Gastrocnemius medialis (tissue), 4 donors: ENCODE measurements at places on chromosomes 4 and X. TPM values are rescaled to one million over a fixed set of nuclear protein-coding genes. Genes with fewer than 3 reads are reported as not detected.

DNA sequence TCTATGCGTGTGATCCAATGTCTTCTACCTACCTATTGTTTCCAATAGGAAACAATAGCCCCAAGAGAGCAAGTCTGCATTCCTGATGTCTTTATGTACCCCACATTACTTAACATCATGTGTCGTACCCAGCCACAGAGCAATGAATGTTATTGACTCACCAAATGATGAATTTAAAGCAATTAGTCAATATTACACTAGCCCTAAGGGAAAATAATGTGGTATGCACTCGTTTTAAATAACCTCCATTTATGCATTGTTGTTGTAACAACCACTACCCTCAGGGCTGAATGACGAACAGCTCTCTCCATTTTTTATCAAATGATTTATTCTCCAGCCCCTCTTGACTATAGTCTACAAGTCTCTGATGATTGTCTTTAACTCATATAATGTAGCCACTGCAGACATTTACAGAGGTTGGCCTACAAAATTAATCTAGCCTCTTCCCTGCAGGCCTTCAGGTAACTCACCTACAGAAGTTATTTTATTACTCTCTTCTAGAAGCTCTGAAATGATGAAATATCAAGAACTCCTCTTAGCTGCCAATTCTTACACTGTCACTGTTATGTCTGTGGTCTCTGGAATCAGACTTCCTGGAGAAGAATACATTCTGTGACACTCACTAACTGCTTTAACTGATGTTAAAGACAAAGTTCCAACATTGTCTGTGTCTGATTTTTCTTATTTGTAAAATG, 601.7 kb upstream of the GRIA3 start:
- no peak for DNase-seq
- H3K27ac ChIP-seq = no peak overlapping the region
- no peaks in the 10 kb centered on the region for H3K27me3 ChIP-seq
- H3K36me3 ChIP-seq = no peaks in the 10 kb centered on the region

GRCh38 chr4:15078682-15079642, 76.7 kb downstream of the CPEB2 start:
- no peaks in the 10 kb centered on the region for H3K36me3 ChIP-seq
- DNase-seq = no peak
- H3K27ac ChIP-seq = no peak overlapping the region

DGAT2L6 gene
- not detected for total RNA-seq

CFAP97 gene
- 6.5 TPM for total RNA-seq

DCAF4L1 gene
- total RNA-seq = 0.20 TPM

DNA sequence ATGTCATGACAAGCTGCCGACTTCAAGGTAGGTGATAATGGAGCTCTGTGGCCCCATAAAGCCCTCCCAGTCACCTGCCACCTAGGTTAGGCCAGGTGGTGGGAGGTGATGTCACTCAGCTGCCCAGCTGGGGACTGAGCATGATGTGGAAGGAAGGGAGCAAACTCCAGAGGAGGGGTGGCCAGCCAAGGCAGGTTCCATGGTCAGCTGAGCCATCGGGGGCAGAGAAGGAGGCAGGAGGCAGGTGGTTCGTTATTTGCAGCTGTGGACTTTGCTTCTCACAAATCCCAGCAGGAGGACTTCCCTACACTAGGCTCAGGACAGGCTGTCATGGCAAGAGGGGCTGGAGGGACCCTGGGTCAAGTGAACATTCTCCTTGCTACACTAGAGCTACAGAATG, 2.1 kb downstream of the CCDC120 start:
- H3K4me1 ChIP-seq = no peaks in the 10 kb centered on the region
- H3K27ac ChIP-seq = no peak overlapping the region
- H3K4me3 ChIP-seq = no peak overlapping the region
- no peaks in the 10 kb centered on the region for H3K27me3 ChIP-seq

F9 gene
- total RNA-seq = not detected

DNA sequence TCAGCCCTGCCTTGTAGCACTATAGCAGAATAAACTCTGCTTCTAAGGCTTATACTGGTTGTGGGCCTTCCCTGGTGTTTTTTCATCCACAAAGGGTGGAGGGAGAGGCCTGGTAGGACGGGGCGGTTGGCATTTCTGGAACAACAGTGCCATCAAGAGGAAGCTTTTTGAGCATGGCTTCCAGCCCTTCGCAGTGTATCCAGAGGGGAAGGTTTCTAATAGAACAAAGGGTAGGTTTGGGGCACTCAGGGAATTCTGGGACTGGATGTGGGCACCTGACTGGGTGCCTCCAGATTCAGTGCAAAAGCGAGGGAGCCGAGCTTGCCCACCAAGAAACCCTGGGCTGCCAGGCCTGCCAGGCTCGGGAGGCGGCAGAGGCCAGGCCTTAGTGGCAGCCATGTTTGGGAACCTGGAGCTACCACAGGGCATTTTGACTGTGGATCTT, 229.6 kb upstream of the AGTR2 start:
- H3K36me3 ChIP-seq = no peaks in the 10 kb centered on the region
- peak; percentile 19 for DNase-seq
- H3K4me3 ChIP-seq = peak overlapping the region; percentile 36
- no peaks in the 10 kb centered on the region for H3K4me1 ChIP-seq

GRCh38 chrX:48003367-48003757, 427 bp downstream of the ZNF182 start:
- no peaks in the 10 kb centered on the region for H3K4me1 ChIP-seq
- H3K4me3 ChIP-seq = peak overlapping the region; percentile 65
- no peaks in the 10 kb centered on the region for H3K27me3 ChIP-seq
- no peak for DNase-seq
- peak overlapping the region; percentile 75 for H3K27ac ChIP-seq
- H3K36me3 ChIP-seq = no peaks in the 10 kb centered on the region

HPGD gene
- total RNA-seq = 12.9 TPM

GRCh38 chr4:162681212-162681611, 485.5 kb downstream of the NAF1 start:
- H3K27me3 ChIP-seq = no peaks in the 10 kb centered on the region
- H3K27ac ChIP-seq = no peak overlapping the region

GRCh38 chr4:6728320-6729029, 12.5 kb downstream of the BLOC1S4 start:
- H3K4me3 ChIP-seq = no peak overlapping the region
- H3K36me3 ChIP-seq = no peaks in the 10 kb centered on the region

PDE6B gene
- total RNA-seq = not detected

- no peaks in the 10 kb centered on the region for H3K36me3 ChIP-seq
- H3K4me1 ChIP-seq = no peaks in the 10 kb centered on the region
- no peaks in the 10 kb centered on the region for H3K27me3 ChIP-seq
- no peak overlapping the region for H3K4me3 ChIP-seq
- no peak overlapping the region for H3K27ac ChIP-seq
- no peak for DNase-seq
Observed at GRCh38 chrX:33923262-33923661, 208.9 kb downstream of the FAM47A start.

DNA sequence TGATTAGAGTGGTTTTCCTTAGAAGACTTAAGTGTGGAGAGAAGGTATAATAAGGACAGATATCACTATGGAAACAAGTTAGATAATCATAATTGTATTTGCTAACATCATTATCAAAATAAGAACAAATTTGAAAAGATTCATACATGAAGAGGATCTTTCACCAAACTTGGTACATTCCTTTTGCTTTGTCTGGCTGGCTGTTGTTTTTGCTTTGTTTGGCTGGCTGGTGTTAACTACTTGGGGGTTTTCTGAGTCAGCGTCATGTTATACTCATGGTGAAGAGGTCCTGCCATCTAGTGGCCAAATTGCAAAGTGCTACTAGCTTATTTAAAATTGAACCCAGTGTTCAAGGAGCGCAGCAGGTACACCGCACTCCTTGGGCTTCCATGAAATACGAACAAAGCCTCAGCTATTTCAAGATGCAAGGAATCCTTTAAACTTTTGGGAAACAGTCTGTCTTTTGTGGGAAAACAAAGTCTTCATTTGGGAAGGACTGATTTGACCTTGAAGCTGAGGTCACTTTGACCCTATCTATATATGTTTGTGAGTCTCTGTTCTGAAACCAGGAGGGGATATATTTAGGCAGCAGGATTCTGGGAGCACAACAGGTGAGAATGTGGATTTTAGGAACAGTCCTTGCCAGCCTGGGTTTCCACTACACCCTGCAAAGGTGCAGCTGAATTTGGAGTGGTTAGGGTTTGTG, 129.7 kb downstream of the PLS3 start:
- no peaks in the 10 kb centered on the region for H3K4me1 ChIP-seq
- DNase-seq = no peak
- H3K36me3 ChIP-seq = no peaks in the 10 kb centered on the region
- H3K27me3 ChIP-seq = peaks cover 2% of the 10 kb centered on the region
- H3K27ac ChIP-seq = no peak overlapping the region

- peaks cover 7% of the 10 kb centered on the region for H3K27me3 ChIP-seq
- no peaks in the 10 kb centered on the region for H3K4me1 ChIP-seq
- H3K36me3 ChIP-seq = no peaks in the 10 kb centered on the region
- no peak for DNase-seq
- no peak overlapping the region for H3K27ac ChIP-seq
- no peak overlapping the region for H3K4me3 ChIP-seq
Observed at GRCh38 chrX:1164322-1165288, 47.8 kb downstream of the CRLF2 start.

ABLIM2 gene
- total RNA-seq = 211 TPM

ETNPPL gene
- total RNA-seq = not detected

DNA sequence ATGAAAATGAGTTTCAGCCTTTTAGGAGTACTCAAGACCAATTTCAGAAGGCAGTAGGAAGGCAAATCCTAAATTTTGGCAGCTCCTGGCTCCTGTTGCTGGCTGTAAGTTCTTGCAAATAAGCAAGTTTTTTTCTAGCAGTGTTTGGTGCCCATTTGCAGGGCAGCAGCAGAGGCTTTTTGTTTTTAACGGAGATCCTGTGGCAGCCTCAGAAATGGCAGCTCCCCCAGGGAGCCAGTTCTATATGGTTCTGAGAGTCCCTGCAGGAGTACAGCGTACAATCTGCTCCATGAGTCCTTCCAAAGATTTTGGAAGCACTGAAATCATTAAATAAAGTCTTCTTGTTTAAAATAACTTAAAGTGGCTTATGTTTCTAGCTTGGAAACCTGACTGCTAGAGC, 171.9 kb downstream of the NDST4 start:
- no peaks in the 10 kb centered on the region for H3K27me3 ChIP-seq
- no peak overlapping the region for H3K4me3 ChIP-seq
- no peaks in the 10 kb centered on the region for H3K36me3 ChIP-seq
- DNase-seq = no peak
- no peak overlapping the region for H3K27ac ChIP-seq

DNA sequence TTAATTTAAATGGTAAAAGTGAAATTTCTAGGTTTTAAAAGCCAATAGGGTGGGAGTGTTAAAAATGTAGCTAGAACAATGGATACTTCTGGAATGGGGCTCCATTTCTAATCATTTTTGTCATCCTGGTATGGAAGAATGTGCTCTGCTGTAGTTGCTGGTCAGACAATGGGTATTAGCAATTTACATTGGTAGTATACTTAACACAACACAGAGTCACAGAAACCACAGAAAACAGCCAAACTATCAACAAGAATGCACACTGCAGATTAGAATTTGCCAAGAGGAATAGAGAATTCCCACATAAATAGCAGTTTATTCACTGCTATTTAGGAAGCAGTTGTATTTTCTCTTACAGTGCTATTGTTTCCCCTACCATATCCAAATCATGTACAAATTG, 319.6 kb downstream of the PPP3CA start:
- H3K27me3 ChIP-seq = no peaks in the 10 kb centered on the region
- no peak for DNase-seq
- no peak overlapping the region for H3K4me3 ChIP-seq
- H3K27ac ChIP-seq = no peak overlapping the region
- no peaks in the 10 kb centered on the region for H3K4me1 ChIP-seq

SPARCL1 gene
- total RNA-seq = 225 TPM

NLRP2B gene
- total RNA-seq = not detected

DNA sequence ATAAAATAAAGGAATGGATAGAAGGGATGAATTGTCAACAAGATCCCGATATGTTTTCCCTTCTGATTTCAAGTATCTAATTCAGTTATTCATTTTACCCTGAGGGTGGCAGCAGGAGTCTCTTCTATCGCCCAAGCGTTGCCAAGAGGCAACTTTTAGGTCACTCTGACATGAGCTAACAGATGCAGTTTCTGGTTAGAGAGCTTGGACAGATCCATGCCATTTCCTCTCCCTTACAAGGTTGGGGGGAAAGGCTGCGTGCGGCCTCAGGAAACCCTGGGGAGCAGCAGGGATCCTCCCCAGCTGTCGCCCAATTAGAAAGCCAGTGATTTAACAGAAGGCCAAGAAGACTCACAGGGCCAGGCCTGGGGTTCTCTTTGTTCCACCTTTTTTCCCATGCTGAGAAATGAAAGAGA, 35.3 kb upstream of the WAS start:
- H3K4me1 ChIP-seq = no peaks in the 10 kb centered on the region
- peak overlapping the region; percentile 33 for H3K27ac ChIP-seq
- peak; percentile 4 for DNase-seq
- H3K27me3 ChIP-seq = peaks cover under 1% of the 10 kb centered on the region
- H3K4me3 ChIP-seq = no peak overlapping the region

TMEM156 gene
- total RNA-seq = not detected

- H3K36me3 ChIP-seq = no peaks in the 10 kb centered on the region
- H3K4me3 ChIP-seq = no peak overlapping the region
- H3K27ac ChIP-seq = no peak overlapping the region
- DNase-seq = no peak
- no peaks in the 10 kb centered on the region for H3K27me3 ChIP-seq
Observed at GRCh38 chrX:291411-291901, 10.3 kb downstream of the PLCXD1 start.

GRCh38 chrX:32448945-32449344, 762.4 kb downstream of the DMD start:
- H3K4me1 ChIP-seq = no peaks in the 10 kb centered on the region
- H3K36me3 ChIP-seq = no peaks in the 10 kb centered on the region
- H3K27me3 ChIP-seq = no peaks in the 10 kb centered on the region
- H3K4me3 ChIP-seq = no peak overlapping the region
- H3K27ac ChIP-seq = peak overlapping the region; percentile 41
- no peak for DNase-seq

GDPD2 gene
- total RNA-seq = not detected

GRCh38 chrX:20143111-20143510, 1.5 kb upstream of the EIF1AX start:
- peak overlapping the region; percentile 87 for H3K27ac ChIP-seq
- no peak overlapping the region for H3K4me3 ChIP-seq
- H3K27me3 ChIP-seq = no peaks in the 10 kb centered on the region
- peaks cover 13% of the 10 kb centered on the region for H3K4me1 ChIP-seq
- DNase-seq = no peak

DNA sequence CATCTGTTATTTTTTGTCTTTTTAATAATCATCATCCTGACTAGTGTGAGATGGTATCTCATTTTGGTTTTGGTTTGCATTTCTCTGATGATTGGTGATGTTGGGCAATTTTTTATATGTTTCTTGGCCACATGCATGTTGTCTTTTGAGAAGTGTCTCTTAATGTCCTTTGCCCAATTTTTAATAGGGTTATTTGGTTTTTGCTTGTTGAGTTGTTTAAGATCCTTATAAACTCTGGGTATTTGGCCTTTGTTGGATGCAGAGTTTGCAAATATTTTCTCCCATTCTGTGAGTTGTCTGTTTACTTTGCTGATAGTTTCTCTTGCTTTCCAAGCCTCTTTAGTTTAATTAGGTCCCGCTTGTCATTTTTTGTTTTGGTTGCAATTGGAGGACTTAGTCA, 152.1 kb upstream of the MED14 start:
- no peak for DNase-seq
- H3K36me3 ChIP-seq = no peaks in the 10 kb centered on the region
- H3K4me3 ChIP-seq = no peak overlapping the region
- H3K27me3 ChIP-seq = no peaks in the 10 kb centered on the region
- no peaks in the 10 kb centered on the region for H3K4me1 ChIP-seq

GRCh38 chrX:31440546-31440945, 368.7 kb upstream of the FTHL17 start:
- H3K27me3 ChIP-seq = no peaks in the 10 kb centered on the region
- no peaks in the 10 kb centered on the region for H3K4me1 ChIP-seq
- no peak for DNase-seq
- no peak overlapping the region for H3K4me3 ChIP-seq

MGST2 gene
- 31.2 TPM for total RNA-seq

PNMA6A gene
- total RNA-seq = not detected

PCDH7 gene
- total RNA-seq = 0.39 TPM

ATP2B3 gene
- not detected for total RNA-seq

CXorf49 gene
- total RNA-seq = not detected
